ENCODE measurements at places on chromosomes 2 and 18.
A peak's percentile ranks its signal among the peaks of the same experiment; 100 is the strongest.

DNA sequence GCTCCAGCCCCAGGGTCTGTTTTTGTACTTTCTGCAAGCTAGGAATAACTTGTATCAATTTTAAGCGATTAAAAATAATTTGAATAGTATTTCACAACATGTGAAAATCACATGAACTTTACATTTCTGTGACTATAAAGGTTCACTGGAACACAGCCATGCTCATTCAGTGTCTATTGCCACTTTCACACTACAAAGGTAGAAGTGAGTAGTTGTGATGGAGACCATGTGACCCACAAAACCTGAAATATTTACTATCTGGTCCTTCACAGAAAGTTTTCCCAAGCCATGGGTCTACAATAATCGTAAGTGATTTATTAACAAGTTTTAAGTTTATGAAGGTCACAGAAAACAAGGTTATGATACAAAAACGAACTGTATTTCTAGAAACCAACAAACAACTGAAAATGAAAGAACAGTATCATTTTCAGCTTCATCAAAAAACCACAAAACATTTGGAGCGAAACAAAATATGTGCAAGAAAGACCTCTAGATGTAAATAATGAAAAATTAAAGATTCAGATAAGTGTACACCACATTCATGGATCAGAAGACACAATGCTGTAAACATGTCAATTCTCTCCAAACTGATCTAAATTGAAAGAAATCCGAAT, 68.9 kb upstream of the DNER start:
- DNase-seq: no peak

GRCh38 chr2:35410431-35411061, 945.0 kb upstream of the CRIM1 start:
- DNase-seq: peak; percentile 20

- DNase-seq: no peak
Observed at GRCh38 chr2:221554769-221555493, 17.2 kb downstream of the EPHA4 start.

DNA sequence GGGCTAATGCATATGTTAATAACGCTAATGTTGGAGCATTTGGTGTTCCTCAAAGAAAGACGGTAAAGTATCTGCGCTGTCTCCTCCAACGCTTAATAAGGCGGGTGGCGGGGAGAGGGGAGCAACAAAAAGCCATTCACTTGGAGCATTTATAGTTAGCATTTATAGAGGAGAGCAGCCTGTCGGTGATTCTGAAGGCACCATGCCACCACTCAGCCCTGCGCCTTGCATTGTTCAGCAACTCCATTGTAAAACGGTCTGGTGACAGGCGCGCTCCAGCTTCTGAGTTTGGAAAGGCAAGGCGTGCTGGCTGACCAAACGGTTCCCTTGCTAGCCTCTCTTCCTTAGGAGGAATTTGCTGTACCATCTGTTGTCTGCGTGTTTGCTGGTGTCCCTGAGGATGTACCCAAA, 83.9 kb downstream of the LYPD1 start:
- no peak for DNase-seq

DNA sequence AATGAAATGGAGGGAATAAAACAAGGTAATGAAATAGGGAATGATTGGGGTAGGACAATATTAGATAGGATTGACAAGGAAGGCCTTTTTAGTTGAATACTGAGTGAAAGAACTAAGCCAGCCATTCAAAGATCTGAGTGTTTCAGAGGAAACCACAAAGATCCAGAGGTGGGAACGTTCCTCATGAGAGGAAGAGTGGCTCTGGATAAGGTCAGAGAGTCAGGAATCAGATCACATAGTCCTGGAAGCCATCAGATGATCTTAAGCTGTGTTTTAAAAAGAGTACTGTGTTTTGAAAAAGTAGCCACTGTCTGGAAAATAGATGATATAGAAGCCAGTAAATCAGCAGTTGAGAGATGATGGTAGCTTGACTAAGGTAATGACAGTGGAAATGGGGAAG, 11.8 kb downstream of the TTLL4 start:
- no peak for DNase-seq

DNA sequence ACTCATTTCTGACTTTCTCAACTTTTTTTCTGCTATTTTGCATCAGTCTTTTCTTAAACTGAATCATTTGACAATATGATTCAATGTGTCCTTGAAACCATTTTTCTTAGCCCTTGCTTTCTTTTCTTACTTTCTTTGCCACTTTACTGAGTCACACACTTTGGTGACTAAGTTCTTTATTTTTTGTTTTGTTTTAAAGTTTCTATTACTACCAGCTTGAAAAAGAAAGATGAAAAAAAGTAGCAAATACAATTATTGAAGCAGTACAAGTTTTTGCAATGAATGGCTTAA, 116.5 kb downstream of the DOCK10 start:
- DNase-seq: no peak

- no peak for DNase-seq
Observed at GRCh38 chr2:11871421-11871820, 125.0 kb downstream of the LPIN1 start.

GRCh38 chr2:97908208-97908676, 87.5 kb downstream of the TMEM131 start:
- no peak for DNase-seq

DNA sequence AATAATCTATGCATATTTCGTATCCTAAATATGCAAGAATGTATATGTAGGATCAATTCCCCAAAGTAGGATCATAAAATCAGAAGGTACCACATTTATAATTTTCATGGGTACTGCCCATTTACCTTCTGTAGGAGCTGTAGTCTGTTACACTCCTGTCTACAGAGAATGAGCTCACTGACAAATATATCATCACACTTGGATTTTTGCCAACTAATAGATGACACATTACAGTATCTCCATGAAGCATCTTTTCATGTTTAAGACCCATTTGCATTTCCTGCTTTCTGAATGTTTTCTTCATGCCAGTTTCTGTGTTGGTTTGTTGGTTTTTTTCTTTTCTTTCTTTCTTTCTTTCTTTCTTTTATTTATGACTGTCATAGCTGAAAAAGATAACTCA, 70.9 kb upstream of the EML6 start:
- DNase-seq: no peak

DNA sequence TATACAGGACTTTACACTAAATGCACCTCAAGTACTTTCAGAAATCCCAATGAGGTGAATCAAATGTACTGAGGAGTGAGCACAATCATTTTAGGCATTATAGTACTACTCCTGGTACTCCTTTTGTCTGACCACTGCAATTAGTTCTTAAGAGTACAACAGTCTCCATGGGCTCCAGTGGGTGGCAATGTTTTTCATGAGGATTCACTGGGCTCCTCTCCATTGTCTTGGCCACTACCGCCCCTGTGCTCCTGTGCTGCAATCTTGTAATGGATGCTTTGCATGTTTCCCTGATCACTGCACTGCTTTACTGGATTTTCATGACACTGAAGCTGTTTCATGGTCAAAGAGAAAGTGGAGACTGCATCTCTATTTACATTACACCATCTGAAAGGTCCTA, 268.5 kb upstream of the ZSWIM2 start:
- DNase-seq: no peak

GRCh38 chr2:241302759-241303651, 12.5 kb downstream of the HDLBP start:
- DNase-seq: no peak

- no peak for DNase-seq
Observed at GRCh38 chr18:24875777-24876176, 415.3 kb downstream of the HRH4 start.

GRCh38 chr2:160474891-160475787, 18.5 kb downstream of the RBMS1 start:
- no peak for DNase-seq

DNA sequence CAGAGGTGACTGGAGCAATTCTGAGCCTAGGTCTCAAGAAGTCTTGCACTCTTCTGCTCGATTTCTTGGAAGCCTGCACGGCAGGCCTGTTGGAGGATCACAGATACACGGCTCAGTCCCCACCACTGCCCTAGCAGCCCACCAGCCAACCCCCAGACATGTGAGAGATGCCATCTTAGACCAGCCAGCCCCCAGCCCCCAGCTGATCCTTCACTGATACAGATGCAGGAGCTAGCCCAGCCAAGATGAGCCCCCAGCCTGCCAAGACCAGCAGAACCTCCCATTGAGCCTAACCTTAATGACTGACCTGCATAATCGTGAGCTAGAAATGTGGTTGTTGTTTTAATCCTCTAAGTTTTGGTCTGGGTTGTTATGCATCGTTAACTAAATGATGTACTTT, 47.5 kb downstream of the INHBB start:
- no peak for DNase-seq

GRCh38 chr18:47118981-47119380, 31.3 kb downstream of the HDHD2 start:
- DNase-seq: no peak

- no peak for DNase-seq
Observed at GRCh38 chr2:120261387-120262006, 8.8 kb downstream of the RALB start.

DNA sequence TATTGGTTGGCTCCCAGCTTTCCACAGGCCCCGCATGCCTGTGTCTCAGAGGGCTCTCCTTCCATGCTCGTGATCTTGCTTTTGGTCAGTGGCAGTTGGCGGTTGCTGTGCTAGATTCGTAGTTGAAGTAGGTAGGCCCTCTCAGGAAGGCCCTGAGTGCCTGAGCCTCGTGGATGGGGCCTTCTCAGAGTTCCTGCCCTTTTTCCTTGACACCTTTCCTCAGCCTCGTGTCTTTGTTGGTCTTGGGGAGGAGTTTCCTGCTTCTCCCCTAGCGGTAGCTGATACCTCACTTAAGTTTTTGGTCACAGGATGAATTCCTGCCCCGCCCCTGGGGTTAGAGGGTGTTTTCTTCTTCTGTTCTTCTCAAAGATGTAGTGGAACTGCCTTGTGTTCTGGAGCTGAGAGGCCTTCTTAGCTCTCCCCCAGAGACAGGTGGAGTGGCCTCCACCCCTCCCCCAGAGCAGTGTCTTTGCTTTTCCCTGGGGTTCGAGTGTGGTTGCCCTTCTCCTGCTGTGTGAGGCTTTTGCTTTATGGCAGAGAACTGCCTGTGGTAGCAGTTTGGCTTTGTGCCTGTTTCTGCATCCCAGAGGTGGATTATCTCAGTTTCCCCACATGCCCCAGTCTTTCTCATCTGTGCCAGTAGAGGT, 94.8 kb downstream of the ZNF407 start:
- DNase-seq: no peak

- DNase-seq: no peak
Observed at GRCh38 chr18:34742891-34743341, 32.8 kb downstream of the DTNA start.

GRCh38 chr2:20422402-20423271, 24.2 kb upstream of the RHOB start:
- DNase-seq: no peak

- no peak for DNase-seq
Observed at GRCh38 chr2:24233321-24233720, 58.5 kb downstream of the FAM228A start.

- no peak for DNase-seq
Observed at GRCh38 chr2:68766376-68766845, 31.8 kb downstream of the ARHGAP25 start.

GRCh38 chr2:223264541-223265193, 212.7 kb downstream of the KCNE4 start:
- DNase-seq: no peak

DNA sequence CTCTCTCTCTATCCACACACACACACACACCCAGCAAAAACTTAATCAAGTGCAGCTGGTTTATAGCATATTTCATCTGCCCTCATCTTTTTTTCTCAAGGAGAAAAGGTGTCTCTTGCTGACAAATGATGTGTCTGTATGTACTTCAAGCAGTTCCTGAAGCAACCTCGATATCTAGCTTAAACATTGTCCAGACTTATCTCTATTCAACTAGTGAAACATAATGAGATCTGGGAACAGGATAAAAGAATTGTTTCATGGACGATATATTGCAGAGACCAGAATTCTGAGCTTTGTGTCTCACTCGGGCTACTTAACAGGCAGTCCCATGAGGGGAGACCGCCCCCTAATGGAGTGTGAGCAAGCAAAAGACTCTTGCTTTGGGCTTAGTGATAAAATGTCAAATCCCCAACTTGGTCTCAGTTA, 929.2 kb upstream of the SOX11 start:
- DNase-seq: peak; percentile 39
